Nucleus accumbens (tissue), 56 donors: ENCODE measurements at places on chromosomes 2 and 18.

GRCh38 chr2:207603486-207603885 is 21.7 kb downstream of the METTL21A start:
- no peak for DNase-seq

- no peak for DNase-seq
These were observed 102.2 kb downstream of the ACTR3 start for GRCh38 chr2:113992090-113992489.

- DNase-seq, result no peak
These were observed 17.5 kb downstream of the LBH start for GRCh38 chr2:30248791-30249190.

GRCh38 chr2:120589771-120590608 is 145.7 kb upstream of the GLI2 start:
- DNase-seq, result no peak

GRCh38 chr18:24115628-24116027 is 23.2 kb upstream of the CABYR start:
- no peak for DNase-seq
